Stimulated activated CD4-positive, alpha-beta T cell treated with anti-CD3 and anti-CD28 coated beads, Interleukin-1b, Interleukin-23, amount 100 ng/mL, for 4 hours (primary cell): ENCODE measurements at places on chromosomes 12 and 14.

DNA sequence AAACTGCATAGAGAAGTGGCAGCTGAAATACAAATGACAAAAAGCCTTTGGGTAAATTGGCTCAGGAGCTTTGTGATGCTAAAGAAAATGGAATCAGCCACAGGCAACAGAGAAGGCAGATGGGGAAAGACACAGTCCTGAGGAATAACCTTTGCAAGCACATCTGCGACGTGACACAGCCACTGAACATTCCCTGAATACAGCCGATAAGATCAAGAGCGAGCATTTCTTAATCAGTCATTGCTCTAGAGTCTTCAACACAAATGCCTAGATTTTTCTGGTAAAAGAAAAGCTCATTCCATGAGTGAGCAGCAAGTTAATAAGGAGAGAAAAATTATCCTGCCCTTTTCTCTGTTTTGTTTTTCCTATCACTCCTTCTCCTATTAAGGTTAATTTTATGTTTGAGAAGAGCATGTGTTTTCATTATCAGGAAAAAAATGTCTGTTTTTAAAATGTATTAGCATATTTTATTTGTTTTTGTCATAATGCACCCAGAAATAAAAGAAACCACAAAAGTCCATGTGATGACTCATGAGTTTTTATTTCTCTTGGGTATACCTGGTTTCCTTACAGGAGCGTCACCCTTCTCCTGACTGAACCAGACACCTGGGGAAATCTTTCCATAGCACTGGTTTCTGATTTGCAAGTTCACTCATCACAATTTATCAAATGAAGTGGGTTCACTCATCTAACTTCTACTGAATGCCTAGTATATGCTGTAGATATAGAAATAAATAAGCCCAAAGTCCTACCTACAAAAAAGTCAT lies 45.4 kb upstream of the PCED1B start:
- no peak for DNase-seq

DNA sequence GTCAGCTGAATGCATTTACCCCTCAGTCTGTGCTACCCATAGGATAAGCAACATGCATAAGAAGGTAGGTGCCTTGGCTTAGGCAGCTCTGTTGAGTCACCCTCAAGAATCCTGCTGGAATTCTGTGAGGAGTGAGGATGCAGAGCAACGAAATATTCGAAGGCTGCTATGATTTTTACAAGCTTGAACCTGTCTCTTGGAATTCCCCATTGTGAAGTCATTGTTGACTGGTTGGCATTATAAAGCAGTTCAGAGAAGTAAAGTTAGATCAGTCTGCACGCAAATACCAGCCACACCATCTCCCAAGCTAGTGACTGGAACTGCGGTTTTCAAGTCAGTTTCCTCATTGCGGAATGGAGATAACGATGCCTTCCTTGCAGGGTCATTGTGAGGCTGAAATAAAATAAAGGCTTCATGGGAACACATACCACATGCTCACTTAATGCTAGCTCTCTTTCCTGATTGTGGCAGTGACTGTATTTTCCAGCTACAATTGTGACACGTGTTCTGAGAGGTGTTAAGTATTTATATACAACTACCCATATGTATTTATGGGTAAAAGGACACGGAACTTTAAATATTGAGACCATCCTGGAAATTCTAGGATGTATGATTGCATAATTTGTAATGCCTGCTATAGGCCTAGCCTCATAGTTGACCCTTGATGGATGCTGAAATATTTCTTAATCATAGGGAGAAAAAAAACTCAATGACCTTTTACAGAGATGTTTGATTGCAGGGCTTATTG lies 96.7 kb downstream of the ETV6 start:
- DNase-seq = no peak

DNA sequence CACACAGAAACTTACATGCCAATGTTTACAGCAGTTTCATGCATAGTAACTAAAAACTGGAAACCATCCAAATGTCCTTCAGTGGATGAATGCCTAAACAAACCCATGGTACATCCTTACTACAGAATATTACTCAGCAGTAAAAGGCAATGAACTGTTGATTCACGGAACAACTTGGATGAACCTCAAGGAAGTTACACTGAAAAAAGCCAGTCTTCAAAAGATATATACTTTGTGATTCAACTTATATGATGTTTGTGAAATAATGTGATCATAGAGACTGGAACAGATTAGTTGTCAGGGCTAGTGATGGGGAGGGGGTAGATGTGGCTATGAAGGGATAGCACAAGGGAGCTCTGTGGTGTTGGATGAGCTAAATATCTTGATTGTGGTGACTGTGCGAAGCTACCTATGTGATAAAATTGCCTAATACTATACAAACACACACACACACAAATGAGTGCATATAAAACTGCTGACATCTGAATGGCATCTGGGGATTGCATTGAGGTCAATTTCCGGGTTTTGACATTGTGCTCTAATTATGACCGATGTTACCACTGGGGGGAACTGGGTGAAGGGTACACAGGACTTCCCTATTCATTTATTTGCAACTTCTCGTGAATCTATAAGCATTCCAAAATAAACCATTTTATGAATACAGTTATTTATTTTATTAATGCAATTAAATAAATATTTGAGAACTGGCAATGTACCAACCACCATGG lies 94.3 kb downstream of the RIN3 start:
- no peak for DNase-seq

DNA sequence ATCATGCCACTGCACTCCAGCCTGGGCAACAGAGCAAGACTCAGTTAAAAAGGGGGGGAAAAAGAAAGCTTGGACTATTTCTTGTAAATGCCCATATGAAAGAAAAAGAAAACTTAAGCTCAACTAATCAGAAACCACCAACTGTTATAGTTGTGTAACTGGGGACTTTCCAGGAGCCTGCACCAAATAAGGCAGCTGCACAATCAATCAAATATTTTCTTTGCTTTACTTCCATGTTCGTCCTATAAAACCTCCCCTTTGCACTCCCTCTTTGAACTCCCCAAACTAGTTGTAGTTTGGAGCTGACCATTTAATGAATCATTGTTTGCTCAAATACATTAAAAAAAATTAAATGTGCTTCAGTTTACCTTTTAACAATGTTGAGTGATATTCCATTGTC lies 54.9 kb downstream of the OTOGL start:
- DNase-seq = no peak

- no peak for DNase-seq
These were observed 20.1 kb downstream of the KLRK1 start for GRCh38 chr12:10369557-10370415.

DNA sequence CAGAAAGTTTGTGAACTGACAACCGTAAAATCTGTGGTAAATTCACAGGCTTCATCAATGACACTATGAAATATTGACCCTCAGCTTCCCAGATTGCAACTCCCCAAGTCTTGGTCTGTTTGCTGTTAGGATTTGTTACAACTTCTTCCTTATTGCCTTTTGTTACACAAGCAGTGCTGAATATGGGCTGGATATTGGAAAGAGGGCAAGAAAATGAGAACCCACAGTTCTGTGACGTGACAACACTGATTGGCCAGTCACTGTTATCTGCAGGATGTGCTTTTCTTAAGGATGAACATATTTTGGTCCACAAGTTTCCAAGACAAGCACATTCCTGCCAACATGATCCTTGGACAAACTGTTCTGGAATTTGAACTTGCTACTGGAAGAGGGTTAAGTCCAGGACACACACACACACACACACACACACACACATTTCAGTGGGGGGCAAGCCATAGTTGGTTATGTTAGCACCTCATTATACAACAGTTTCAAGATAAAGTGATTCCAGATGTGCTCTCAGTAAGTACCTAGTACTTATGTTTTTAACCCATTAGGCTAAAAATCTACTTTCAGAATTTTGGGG lies 16.6 kb upstream of the SLC38A2 start:
- DNase-seq = no peak

GRCh38 chr12:118980407-118981014 lies 830 bp upstream of the SRRM4 start:
- no peak for DNase-seq

DNA sequence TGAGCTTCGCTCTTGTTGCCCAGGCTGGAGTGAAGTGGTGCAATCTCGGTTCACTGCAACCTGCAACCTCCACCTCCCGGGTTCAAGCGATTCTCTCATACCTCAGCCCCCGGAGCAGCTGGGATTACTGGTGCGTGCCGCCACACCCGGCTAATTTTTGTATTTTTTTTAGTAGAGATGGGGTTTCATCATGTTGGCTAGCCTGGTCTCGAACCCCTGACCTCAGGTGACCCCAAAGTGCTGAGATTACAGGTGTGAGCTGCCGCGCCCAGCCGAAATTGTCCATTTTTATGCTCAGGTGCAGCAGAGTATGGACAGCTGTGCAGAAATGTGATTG lies 19.2 kb upstream of the CYP46A1 start:
- DNase-seq = no peak

DNA sequence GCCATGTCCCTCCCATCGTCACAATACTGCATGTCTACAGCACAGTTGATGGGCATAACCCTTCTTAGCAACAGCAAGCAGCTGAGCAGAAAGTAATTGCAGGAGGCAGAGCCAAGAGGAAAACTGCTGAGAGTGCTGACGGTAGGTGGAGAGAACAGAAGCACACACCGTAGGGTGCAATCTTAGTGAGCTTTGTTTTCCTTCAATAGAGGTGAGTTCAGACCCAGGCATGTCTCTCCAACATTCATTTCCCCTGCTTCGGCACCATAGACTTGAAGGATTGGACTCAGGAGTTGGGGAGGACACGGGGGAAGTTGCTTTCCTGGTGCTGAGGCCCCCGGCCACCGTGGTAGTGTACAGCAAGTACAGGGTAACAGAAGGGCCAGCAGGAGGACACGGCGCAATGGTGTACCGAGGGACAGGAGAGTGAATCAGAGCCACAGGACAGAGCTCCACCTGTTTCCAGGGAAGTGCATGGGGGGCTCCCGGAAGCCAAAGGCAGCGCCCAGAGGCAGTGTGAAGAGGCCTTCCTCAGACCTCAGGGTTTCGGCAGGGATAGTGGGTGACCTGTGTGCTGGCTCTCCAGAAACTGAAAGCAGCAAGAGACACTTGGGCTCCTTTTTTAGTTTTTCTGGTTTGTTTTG lies 36.3 kb upstream of the SINHCAF start:
- no peak for DNase-seq

GRCh38 chr12:97308576-97309198 lies 153.9 kb upstream of the RMST start:
- DNase-seq = no peak

GRCh38 chr14:74077401-74077800 lies 6.9 kb downstream of the ALDH6A1 start:
- DNase-seq = no peak

- no peak for DNase-seq
These were observed 65.3 kb downstream of the MSRB3 start for GRCh38 chr12:65343801-65344200.

GRCh38 chr12:31813305-31813704 lies 84.5 kb upstream of the AMN1 start:
- no peak for DNase-seq

GRCh38 chr14:23727566-23728335 lies 91.6 kb downstream of the DHRS2 start:
- DNase-seq = no peak

- DNase-seq = no peak
These were observed 17.9 kb downstream of the TOGARAM1 start for GRCh38 chr14:44979740-44980356.

- no peak for DNase-seq
These were observed 48.7 kb downstream of the RASSF3 start for GRCh38 chr12:64658892-64659481.

DNA sequence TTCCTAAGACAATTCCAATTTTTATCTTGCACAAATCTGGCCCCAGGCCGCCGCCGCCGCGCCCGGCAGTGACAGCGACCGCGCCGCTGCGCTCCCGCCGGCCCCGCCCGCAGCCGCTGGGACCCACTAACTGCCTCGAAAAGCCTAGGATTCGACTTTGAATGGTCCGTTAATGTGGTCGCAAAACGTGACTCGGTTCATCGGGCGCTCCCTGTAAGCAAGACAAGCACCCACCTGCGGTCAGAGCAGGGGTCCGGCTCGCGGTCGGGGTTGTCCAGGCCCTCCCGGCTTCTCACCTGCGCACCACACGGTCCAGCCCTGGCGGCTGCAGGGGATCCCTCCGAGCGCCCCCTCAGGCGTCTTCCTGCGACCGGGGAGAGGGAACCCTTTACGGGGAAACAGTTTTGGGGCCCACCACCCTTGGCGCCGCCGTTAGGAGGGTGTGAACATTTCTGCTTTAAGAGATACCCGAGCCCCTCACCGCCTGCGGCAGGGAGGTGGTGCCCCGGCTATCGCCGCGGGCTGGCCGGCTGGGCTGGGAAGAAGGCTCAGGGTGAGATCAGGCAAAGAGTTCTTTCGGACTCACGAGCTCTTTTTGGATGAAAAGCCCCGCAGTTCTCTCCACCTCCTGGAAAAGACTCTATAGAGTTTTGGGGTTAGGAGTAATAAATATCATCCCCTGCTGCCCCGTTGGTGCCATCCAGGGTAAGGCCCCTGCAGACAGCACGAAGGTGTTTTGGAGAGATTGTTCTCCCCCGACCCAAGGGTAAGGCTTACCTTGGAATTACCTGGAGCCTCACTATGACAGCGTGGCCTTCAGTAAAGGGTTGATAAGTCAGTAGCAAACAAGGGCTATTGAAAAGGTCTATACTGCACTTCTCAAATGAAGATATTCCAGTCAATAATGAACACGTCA lies 13.6 kb upstream of the FOXJ2 start:
- no peak for DNase-seq

DNA sequence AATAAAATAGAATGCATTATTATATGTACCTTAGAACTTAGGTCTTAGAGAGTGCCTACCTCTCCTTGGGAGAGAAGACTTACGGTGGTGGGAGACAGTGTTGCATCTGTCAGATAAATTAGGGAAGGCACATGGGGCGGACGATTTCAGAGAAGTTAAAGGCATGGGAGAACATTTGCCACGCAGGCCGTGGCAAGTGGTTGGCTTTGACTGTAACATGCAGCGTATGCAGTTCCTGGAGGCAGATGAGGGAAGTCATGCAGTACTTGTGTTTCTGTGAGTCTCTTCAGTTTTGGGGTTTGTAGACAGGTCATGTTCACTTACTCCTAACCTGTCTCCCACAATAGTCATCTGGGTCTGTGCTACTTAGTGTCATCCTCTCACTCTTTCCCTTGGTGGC lies 43.6 kb downstream of the ETV6 start:
- no peak for DNase-seq

DNA sequence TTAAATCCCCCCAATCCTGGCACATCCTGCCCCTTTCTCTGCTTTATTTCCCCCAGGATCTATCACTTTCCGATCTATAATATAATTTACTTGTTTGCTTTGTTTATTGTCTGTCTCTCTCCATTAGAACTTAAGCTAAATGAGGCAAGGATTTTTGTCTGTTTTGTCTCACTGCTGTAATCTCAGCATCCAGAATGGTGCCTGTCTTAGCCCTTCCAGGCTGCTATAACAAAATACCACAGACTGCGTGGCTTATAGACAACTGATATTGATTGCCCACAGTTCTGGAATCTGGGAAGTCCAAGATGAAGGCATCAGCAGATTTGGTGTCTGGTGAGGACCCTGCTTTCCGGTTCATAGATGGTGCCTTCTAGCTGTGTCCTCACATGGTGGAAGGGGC lies 65.2 kb downstream of the VWF start:
- no peak for DNase-seq

DNA sequence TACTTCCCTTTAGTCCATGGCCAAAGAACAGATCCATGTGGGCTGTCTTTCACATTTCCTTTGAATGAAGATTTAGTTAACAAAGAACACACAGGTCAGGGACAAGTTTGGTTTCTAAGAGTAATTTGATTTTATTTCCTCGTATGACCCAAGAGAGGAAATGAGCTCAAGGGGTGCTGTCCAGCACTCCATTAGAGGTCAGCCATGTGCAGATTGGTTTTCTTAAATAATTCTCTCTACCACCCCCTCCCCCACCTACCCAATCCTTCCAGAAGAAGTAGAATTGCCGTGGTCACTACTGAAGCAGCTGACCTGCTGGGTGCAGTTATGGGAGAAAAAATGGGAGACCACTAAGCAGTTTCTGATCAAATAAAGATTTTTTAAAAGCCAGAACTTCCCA lies 13.9 kb upstream of the OAS1 start:
- no peak for DNase-seq
